Upper lobe of left lung (tissue), 6 donors: ENCODE measurements at places on chromosomes 2 and 18.

GRCh38 chr2:82993609-82994008 lies 1465.5 kb downstream of the SUCLG1 start:
- no peaks in the 10 kb centered on the region for H3K27me3 ChIP-seq
- H3K4me1 ChIP-seq: no peaks in the 10 kb centered on the region
- H3K27ac ChIP-seq: no peak overlapping the region
- H3K4me3 ChIP-seq: no peak overlapping the region

DNA sequence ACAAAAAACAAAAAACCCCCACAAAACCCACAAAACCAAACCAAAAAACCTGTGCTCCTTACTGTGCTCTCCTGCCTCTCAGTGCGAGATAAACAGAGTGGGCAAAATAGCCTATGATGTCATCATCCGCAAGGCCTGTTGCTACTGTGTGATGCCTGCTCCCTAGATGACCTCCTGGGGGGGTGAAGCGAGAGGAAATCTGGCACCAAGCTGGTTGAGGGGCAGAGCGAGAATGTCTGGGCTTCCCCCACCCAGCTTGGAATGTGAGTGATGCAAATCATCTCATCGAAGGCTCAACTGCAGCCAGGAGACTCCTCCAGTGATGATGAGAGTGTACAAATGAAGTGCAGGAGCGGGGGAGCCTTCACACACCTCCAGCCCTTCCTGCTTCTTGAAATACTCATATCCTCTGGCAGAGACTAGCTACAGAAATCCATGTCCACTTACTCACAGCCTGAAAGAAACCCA lies 57.7 kb upstream of the MAP4K3 start:
- no peak overlapping the region for H3K4me3 ChIP-seq
- H3K27ac ChIP-seq: no peak overlapping the region
- no peaks in the 10 kb centered on the region for H3K36me3 ChIP-seq
- no peak for DNase-seq

GRCh38 chr2:40760071-40760666 lies 308.3 kb upstream of the SLC8A1 start:
- H3K4me3 ChIP-seq: no peak overlapping the region
- H3K36me3 ChIP-seq: no peaks in the 10 kb centered on the region
- H3K27me3 ChIP-seq: no peaks in the 10 kb centered on the region

- H3K4me3 ChIP-seq: no peak overlapping the region
- DNase-seq: no peak
- H3K36me3 ChIP-seq: peaks cover 4% of the 10 kb centered on the region
- peak overlapping the region; percentile 62 for H3K27ac ChIP-seq
- no peaks in the 10 kb centered on the region for H3K27me3 ChIP-seq
These were observed 85.0 kb downstream of the WDSUB1 start for GRCh38 chr2:159201360-159202063.

- H3K4me3 ChIP-seq: no peak overlapping the region
- no peaks in the 10 kb centered on the region for H3K27me3 ChIP-seq
- no peak for DNase-seq
- H3K36me3 ChIP-seq: no peaks in the 10 kb centered on the region
- no peaks in the 10 kb centered on the region for H3K4me1 ChIP-seq
These were observed 1011.8 kb upstream of the DDX18 start for GRCh38 chr2:116802671-116803070.

DNA sequence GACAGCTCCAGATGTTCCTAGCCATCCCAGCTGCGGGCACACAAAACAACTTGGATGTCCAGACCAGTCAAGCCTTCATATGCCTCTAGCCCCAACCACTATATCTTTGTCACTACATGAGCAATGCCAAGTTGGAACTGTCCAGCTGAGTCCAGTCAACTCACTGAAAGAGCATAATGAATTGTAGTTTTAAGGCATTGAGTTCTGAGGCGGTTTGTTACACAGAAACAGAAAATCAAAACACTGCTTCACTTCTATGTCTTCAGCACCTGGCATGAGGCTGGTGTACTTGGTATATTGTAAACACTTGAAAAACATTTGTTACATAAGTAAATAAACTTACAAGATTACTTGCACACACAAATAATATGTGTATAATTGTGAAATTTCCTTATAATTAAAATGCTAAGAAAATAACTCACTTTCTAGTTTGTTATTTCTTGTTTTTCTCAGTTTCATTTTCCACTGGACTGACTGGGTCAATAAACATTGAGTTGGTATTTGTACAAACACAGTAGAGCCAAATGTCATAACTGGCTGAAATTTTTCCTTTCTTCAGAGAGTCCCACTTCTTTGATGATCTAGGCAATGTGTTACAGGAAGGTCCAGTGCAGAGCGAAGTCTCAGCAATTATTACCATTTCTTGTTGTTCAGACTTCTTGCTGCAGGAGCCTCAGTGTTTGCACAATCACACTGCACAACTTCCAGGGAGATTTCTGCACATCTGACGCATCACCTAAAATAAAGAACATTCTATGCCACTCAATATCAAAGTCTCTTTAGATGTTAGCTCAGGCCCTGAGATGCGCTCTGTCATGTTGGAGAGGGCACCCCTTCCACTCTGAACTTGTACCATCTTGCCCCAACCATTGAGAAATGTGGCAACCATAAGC lies 38.2 kb upstream of the DPP4 start:
- no peak overlapping the region for H3K27ac ChIP-seq
- H3K27me3 ChIP-seq: no peaks in the 10 kb centered on the region
- H3K4me3 ChIP-seq: no peak overlapping the region
- H3K36me3 ChIP-seq: no peaks in the 10 kb centered on the region
- H3K4me1 ChIP-seq: peaks cover 13% of the 10 kb centered on the region

GRCh38 chr18:79393635-79394533 lies 1.8 kb upstream of the NFATC1 start:
- peaks cover 49% of the 10 kb centered on the region for H3K4me1 ChIP-seq
- peak; percentile 99 for DNase-seq
- H3K4me3 ChIP-seq: peak overlapping the region; percentile 50
- H3K36me3 ChIP-seq: no peaks in the 10 kb centered on the region
- H3K27me3 ChIP-seq: peaks cover 21% of the 10 kb centered on the region
- H3K27ac ChIP-seq: peak overlapping the region; percentile 90

DNA sequence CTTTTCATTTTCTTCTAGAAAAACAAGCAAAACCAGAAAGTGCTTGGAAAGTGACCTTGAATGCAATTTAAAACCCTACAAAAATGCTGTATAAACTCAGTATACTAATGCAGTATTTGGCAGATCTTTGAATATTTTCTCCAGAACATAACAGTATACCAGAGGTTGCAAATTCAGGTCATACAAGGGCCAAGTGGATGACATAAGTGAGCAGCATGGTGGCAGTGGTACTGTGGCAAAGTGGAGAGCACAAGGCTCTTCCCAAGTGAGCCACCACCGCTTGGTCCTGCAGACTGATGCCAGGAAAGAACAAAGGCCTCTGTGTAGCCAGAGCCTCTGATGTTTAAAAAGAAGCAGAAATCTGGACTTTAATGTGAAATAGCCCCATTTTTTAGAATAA lies 33.1 kb downstream of the METTL4 start:
- no peaks in the 10 kb centered on the region for H3K27me3 ChIP-seq
- no peaks in the 10 kb centered on the region for H3K36me3 ChIP-seq

DNA sequence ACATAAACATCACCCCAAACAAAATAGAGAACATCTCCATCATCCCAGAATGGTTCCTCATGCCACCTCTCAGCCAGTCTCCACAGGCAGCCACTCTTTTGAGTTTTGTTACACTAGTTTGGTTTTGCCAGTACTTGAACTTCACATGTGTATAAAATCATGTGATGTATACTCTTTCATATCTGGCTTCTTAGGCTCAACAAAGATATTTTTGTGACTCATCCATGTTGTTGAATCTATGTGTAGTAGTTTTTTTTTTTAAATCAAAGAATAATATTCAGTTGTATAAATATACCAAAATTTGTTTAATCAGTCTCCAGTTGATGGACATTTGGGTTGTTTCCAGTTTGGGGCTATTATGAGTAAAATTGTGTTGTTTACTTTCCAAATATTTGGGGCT lies 75.9 kb downstream of the PMS1 start:
- no peak for DNase-seq
- H3K4me3 ChIP-seq: no peak overlapping the region
- no peaks in the 10 kb centered on the region for H3K27me3 ChIP-seq
- H3K27ac ChIP-seq: no peak overlapping the region

DNA sequence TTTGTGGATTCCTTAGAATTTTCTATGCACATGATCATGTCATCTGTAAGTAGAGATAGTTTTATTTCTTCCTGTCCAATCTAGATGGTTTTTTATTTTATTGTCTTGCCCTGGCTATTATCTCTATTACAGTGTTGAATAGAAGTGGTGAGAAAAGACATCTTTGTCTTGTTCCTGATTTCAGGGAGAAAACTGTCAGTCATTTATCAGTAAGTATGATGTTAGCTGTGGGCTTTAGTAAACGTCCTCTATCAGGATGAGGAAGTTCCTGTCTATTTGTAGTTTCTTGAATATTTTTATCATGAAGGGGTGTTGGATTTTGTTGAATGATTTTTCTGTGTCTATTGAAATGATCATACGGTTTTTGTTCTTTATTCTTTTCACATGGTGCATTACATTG lies 5.3 kb downstream of the PLEKHH2 start:
- H3K27me3 ChIP-seq: no peaks in the 10 kb centered on the region
- no peaks in the 10 kb centered on the region for H3K36me3 ChIP-seq
- no peak overlapping the region for H3K4me3 ChIP-seq

- DNase-seq: peak; percentile 80
- no peak overlapping the region for H3K4me3 ChIP-seq
- peaks cover 36% of the 10 kb centered on the region for H3K4me1 ChIP-seq
- H3K27me3 ChIP-seq: no peaks in the 10 kb centered on the region
These were observed 21.7 kb downstream of the LBH start for GRCh38 chr2:30252723-30253701.

DNA sequence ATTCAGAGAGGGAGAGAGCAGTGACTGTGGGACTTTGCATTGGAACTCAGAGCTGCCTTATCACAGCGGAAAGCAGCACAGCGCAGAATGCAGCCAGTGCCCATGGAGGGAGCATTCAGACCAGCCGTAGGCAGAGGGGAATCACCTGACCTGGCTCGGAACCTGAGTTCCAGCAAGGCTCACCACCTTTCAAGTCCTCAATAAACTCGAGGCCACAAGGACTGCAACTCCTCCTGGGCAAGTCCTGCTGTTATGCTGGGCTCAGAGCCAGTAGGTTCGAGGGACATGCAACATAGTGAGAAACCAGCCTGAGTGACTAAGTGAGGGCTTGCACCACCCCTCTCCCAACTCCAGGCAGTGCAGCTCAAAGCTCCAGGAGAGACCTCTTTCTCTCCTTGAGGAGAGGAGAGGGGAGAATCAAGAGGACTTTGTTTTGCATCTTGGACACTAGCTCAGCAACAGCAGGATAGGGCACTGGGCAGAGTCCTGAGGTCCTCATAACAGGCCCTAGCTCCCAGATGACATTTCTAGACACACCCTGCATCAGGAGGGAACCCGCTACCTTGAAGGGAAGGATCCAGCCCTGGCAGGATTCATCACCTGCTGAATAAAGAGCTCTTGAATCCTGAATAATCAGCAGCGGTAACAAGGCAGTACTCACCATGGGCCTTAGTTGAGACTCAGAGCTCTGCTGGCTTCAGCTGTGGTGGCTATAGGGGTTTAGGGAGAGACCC lies 136.8 kb upstream of the OTOS start:
- H3K27ac ChIP-seq: no peak overlapping the region
- H3K27me3 ChIP-seq: no peaks in the 10 kb centered on the region
- no peak overlapping the region for H3K4me3 ChIP-seq
- H3K36me3 ChIP-seq: no peaks in the 10 kb centered on the region
- no peaks in the 10 kb centered on the region for H3K4me1 ChIP-seq

DNA sequence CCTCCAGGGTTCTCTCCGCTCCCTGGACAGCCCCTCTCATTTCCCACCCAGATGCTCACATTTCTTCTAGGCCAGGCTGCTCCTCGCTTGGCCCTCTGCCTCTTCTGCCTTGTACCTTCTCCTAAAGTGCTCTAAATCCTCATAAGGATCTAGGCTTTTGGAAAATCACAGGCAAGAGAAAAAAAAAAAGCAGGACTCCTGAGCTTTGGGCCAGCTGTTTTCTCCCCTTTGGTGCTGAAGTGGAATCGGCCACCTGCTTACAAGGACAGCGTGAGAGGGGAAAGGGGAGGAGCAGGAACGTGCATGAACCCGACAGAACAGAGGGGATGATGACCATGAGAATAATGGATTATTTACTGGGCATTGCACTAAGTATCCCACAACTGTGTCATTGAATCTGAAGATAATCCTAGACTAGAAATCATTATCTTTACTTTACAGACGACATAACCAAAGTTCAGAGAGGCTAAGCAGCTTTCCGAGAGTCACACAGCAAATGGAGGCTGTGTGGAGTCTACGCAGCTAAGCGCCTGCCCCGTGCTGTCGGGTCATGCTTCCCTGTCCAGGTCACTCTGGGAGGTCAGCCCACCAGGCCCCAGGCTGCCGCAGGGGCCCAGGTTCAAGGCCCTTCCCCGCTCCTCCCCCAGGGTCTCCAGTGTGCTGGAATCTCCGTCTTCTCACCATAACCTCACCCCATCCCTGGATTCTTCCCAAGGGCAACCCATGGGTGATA lies 141.9 kb downstream of the PXDN start:
- H3K4me3 ChIP-seq: no peak overlapping the region
- H3K27ac ChIP-seq: peak overlapping the region; percentile 70
- peaks cover 52% of the 10 kb centered on the region for H3K4me1 ChIP-seq
- no peaks in the 10 kb centered on the region for H3K27me3 ChIP-seq

DNA sequence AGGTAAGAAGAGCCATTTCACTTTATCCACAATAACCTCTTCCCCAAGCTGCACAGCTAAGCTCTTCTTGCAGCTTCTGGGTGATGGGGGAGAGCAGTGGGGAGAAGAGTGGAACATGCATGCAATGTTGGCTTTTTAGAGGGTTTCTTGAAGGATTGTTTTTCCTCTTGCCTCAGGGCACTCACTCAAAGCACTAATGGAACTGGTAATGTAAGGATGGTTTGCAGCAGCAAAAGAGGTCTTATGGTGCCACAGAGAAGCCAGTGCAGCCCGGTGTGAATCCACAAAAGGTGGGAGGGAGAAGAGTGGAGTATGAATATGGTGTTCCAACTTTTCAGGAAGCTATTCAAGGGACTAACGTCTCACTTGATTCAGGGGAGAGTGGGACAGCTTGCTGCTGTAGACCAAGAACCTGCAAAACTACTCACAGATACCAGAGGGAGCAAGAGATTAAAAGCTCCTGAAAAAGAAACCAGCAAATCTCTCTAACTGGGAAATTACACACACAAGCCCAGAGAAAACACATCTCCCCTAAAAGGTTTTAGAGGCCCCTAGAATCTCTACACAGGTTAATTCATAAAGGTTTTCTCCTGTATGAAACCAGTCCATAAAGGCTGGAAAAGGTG lies 116.4 kb downstream of the CHN1 start:
- H3K4me1 ChIP-seq: no peaks in the 10 kb centered on the region
- no peak overlapping the region for H3K27ac ChIP-seq
- H3K4me3 ChIP-seq: no peak overlapping the region

DNA sequence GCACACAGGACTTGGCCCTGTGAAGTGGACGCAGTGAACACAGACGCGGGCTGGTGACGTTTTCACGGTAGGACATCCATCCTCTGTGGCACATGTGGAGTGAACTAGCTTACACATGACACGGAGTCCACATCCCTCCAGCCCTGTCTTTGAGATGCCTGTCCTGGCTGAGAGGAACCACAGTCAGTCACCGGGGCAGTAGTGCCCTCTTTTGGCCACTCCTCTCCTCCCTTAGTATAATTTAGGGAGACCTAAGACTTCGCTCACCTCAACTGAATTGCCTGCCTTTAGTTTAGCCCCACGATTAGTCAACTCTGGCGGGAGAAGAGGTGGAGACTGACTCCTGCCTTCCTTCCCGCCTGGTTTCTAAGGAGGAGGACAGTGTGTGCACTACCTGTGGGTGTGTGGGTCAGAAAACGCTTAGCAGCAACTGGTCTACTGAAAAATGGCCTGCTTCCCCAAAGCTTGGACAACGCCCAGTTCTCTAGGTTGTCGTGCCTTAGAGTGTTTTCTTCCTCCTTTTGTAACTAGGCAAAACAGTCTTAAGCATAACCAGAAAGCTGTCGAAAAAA lies 70.6 kb downstream of the MBP start:
- H3K4me1 ChIP-seq: peaks cover 60% of the 10 kb centered on the region
- no peaks in the 10 kb centered on the region for H3K27me3 ChIP-seq
- peaks cover 5% of the 10 kb centered on the region for H3K36me3 ChIP-seq
- no peak overlapping the region for H3K4me3 ChIP-seq
- peak overlapping the region; percentile 79 for H3K27ac ChIP-seq
- DNase-seq: no peak
